ENCODE measurements at places on chromosomes 12 and 14.

- no peak for DNase-seq
Observed at GRCh38 chr14:70697701-70698100, 56.0 kb downstream of the TTC9 start.

- no peak for DNase-seq
Observed at GRCh38 chr14:30078811-30079402, 151.3 kb upstream of the PRKD1 start.

GRCh38 chr12:32559434-32559833 is 119.7 kb upstream of the DNM1L start:
- DNase-seq: no peak

GRCh38 chr12:98485792-98486340 is 29.5 kb upstream of the TMPO start:
- no peak for DNase-seq

- DNase-seq: peak; percentile 31
Observed at GRCh38 chr12:122022393-122023338, 982 bp downstream of the BCL7A start.

Measured in activated T-helper 1 cell treated with anti-CD3 and anti-CD28 coated beads, Interleukin-12 subunit alpha, Interleukin-12 subunit beta, Interleukin-2, Interleukin-4 antibody, amounts not matched to agents 30 ng/mL and 10 ng/mL and 1 ng/mL, durations not matched to agents 14 hours and 24 hours and 36 hours (primary cell).